ENCODE measurements at places on chromosomes 4 and X. TPM values are rescaled to one million over a fixed set of nuclear protein-coding genes. Genes with fewer than 3 reads are reported as not detected.

The IL3RA gene
- 43.0 TPM for total RNA-seq

The KIF4A gene
- total RNA-seq = 0.75 TPM

The UBA6 gene
- 48.5 TPM for total RNA-seq

The MAGEB2 gene
- not detected for total RNA-seq

The SLC16A2 gene
- total RNA-seq = 8.1 TPM

The SASH3 gene
- total RNA-seq = 41.2 TPM

The FOXP3 gene
- 0.35 TPM for total RNA-seq

DNA sequence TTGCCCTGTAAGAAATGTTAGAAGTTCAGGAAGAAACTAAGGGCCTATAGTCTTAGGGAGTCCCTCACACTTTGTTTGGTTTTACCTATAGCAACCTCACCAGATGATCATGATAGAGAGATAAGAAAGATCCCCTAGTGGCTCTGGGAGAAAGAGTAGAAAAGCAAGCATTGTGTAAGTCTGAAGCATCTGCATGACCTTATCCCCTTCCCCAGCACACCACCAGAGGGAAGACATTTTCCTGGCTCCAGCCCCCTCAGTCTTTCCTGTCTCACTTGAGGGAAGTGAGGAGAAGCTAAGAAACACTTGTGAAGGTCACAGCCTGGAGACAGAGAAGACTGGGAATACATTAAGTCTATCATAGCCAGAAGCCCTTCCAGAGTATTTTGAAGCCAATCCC is 154.0 kb downstream of the EVC2 start:
- DNase-seq = no peak

GRCh38 chr4:153348006-153348405 is 3.5 kb downstream of the MND1 start:
- DNase-seq = no peak

DNA sequence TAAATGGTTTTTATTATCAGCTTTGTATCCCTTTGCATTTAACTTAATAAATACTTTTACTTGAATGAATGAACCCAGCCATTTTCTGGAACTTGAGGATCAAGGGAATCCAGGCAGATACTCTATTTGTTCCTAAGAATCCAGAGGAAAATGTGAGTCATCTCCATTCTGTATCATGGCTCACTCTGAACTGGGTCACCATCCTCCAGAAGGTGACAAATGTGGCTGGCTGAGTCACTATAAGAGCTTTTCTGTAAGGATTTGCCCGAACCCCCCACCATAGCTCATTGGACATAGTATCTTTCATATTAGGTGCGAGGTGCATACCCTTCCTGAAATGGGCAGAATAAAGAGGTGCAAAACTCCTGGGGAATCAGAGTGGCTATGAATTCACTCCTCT is 25.8 kb downstream of the RTL9 start:
- no peak for DNase-seq

DNA sequence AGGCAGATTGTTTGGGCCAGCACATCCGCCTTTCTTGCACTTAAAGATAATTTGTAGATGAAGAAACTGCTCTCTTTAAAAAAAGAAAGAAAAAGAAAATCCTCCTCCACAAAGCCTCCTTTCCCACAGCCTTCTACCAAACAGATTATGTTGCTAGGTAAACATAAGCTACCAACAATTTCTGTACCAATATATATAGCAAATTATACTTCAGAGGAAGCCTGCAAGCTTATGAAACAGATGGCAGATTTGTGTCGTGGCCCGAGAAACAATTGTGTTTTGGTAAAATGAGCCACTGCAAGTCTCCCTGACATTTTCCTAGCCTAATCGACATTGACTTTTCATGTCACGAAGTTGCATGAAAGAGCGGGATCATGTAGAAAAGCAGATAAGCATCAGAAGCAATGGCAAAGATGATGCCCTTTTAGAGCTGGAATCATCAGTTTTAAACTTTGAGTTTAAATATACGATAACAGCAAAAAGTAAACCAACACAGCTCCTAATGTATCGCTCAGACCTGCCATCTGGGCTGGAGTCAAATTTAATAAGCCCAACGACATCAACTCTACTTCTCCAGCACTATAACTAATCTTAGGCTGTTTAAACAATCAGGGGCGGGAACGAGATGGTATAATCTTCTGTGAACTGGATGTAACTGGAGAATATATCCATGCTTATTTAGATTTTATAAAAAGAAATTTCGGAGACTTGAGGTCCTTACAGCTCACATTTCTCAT is 94.9 kb upstream of the PLAC1 start:
- DNase-seq = no peak

DNA sequence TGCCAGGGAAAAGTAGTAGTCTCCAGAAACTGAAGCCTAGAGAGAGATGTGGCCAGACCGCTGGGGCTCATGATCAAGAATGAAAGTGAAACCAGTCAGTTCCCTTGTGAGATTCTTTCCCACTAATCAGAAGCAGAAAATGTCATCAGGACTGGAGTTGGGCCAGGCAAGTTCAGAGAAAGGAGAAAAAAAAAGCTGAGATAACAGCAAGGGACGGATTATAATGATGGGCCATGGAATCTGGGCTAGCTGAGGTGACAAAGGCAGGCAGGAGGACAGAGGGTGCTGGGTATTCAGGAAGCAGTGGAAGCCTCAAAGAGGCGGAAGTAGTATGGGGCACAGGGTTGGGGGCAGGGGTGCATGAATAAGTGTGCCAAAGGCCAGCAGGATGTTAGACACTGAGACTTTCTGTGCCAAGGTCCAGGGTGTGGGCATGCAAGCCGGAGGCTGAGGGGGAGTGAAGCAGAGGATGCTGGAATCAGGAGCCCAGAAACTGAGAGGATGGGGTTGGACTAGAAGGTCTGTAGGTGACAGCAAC is 2.5 kb downstream of the CXorf38 start:
- peak; percentile 67 for DNase-seq

DNA sequence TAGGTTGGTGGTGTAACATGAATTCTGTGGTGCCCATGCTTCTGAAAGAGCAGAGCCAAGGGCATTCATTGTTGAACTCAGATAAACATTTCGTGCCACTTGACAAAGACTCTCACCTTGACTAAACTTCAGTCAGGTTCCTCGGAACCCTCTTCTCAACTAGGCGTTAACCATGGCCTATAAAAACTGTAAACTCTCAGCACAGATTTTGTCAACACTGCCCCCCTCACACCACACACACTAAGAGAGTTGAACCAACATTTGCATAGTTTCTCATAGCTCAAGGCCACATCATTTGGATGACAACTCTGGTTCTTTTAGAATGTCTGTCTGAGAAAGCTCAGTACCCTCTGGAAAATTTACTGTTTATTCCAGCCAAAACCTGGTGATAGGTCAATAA is 28.1 kb downstream of the CASP6 start:
- no peak for DNase-seq

GRCh38 chr4:95219109-95219508 is 329.7 kb downstream of the UNC5C start:
- no peak for DNase-seq

All from upper lobe of right lung (tissue), 1 donor.